ENCODE measurements at places on chromosomes 16 and 17. TPM values are rescaled to one million over a fixed set of nuclear protein-coding genes. Genes with fewer than 3 reads are reported as not detected.
A peak's percentile ranks its signal among the peaks of the same experiment; 100 is the strongest.

GRCh38 chr17:78374631-78375274, 3.7 kb upstream of the PGS1 start:
- H3K27me3 ChIP-seq = peaks cover 4% of the 10 kb centered on the region
- H3K27ac ChIP-seq = peak overlapping the region; percentile 99
- peaks cover 56% of the 10 kb centered on the region for H3K4me1 ChIP-seq
- peak overlapping the region; percentile 85 for H3K4me3 ChIP-seq
- DNase-seq = peak; percentile 54

DNA sequence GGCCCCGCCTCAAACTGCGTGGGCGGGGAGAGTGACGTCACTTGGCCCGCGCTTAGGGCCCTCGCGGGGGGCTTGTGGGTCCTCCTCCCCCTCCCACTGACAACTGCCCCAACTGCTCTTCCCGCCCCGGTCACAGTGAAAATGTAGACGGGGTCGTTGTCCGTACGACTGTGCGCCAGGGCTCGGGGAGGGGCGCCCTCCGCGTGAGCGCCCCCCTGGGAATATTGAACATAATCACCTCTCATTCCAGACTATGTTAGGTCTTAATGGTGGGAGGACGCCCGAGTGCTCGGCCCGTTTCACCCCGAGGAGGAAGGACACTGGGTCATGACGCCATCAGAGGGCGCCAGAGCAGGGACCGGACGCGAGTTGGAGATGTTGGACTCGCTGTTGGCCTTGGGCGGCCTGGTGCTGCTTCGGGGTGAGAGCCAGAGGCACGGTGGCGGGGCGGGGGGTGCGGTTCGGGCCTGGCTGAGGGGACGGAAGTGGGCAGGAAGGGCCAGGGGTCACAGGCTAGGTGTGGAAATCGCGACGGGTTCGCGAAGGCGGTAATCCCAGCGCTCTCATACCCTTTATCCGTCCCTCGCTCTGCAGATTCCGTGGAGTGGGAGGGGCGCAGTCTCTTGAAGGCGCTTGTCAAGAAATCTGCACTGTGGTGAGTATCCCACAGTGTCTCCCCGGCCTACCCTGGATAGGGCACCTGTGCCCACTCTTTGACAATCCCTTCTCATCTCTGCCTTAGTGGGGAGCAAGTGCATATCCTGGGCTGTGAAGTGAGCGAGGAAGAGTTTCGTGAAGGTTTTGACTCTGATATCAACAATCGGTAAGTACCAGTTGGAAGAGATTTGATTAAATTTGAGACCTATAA, at the start of gene ELP5:
Gene ELP5 (plus strand): TSS at position 40 of the 868 bp plus-strand sequence. CDS start 336 bp downstream, at position 376.
- H3K4me3 ChIP-seq = peak within 1 kb of the TSS; percentile 92
- H3K27ac ChIP-seq = peak within 1 kb of the TSS; percentile 100
- peaks cover 33% of the 10 kb centered on the region for H3K4me1 ChIP-seq
- no peaks in the 10 kb centered on the region for H3K27me3 ChIP-seq
- peaks cover 45% of the 10 kb centered on the region for H3K36me3 ChIP-seq
- peak; percentile 89 for DNase-seq

DNA sequence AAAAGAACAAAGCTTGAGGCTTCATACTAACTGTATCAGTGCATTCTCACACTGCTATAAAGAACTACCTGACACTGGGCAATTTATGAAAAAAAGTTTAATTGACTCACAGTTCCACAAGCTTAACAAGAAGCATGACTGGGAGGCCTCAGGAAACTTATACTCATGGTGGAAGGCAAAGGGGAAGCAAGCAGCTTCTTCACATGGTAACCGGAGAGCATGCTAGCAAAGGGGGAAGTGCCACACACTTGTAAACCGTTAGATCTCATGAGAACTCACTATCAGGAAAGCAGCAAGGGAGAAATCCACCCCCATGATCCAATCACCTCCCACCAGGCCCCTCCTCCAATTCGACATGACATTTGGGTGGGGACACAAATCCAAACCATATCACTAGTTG, 25.3 kb downstream of the CTRB2 start:
- H3K4me1 ChIP-seq = no peaks in the 10 kb centered on the region
- peaks cover 8% of the 10 kb centered on the region for H3K27me3 ChIP-seq
- no peak overlapping the region for H3K27ac ChIP-seq
- peaks cover 20% of the 10 kb centered on the region for H3K36me3 ChIP-seq

- H3K36me3 ChIP-seq = no peaks in the 10 kb centered on the region
- peak overlapping the region; percentile 30 for H3K4me3 ChIP-seq
- DNase-seq = no peak
- H3K27ac ChIP-seq = no peak overlapping the region
Measured at GRCh38 chr17:8072341-8072728, 15.2 kb downstream of the ALOX12B start.

DNA sequence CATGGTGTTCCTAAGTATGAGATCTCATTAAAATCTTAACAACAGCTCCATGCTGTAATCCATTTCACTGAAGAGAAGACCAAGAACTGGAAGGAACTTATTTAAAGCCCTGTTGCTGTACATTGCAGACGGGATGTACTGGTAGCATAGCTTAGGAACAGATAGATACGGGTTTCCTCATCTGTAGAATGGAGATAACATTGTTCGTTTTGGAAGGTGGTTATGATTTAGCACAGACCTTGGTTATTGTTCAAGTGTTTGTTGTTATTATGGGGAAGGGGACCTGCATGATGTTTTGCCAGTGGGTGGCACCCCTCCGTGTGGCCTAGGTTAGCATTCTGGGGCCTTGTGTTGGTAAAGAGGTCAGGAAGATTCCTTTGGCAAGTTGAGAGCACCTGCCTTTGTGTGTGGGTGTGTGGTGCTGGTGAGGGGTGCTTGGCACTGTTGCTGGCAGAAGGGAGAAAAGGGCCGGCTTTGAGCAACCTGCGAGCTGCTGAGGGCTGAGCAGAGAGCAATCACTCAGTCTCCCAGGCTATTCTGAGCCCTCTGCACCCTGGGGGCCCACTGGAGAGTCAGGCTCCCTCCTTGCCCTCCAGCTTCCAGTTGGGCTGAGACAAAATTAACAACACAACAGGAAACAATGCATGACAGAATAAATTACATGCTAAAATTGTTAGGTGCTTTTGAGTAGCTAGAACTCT, 2.3 kb downstream of the TAOK2 start:
- H3K4me1 ChIP-seq = peaks cover 34% of the 10 kb centered on the region
- H3K27me3 ChIP-seq = peaks cover 8% of the 10 kb centered on the region
- H3K27ac ChIP-seq = peak overlapping the region; percentile 93
- DNase-seq = no peak

DNA sequence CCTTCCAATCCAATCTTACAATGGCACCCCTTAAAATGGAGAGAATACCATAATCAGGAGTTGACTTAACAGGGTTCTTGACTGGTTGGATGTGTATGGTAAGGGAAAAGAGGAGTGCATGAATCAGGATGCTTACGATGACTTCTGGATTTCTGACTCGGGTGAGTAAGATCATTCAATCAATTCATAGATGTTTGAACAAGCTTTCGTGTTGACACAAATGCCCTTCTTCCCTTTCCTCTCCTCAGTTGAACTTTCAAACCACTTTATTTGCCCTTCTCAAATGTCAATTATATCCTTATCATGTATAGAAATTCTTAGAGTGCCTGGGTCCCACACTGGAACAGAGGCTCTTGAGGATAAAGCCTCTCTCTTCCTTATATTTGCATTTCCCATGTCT, 25.9 kb downstream of the ABCC12 start:
- no peak overlapping the region for H3K4me3 ChIP-seq
- DNase-seq = no peak
- peaks cover 5% of the 10 kb centered on the region for H3K36me3 ChIP-seq
- H3K4me1 ChIP-seq = peaks cover 45% of the 10 kb centered on the region
- peaks cover 4% of the 10 kb centered on the region for H3K27me3 ChIP-seq

MYH1 gene
- not detected for total RNA-seq

FBXO39 gene
- not detected for total RNA-seq

DNA sequence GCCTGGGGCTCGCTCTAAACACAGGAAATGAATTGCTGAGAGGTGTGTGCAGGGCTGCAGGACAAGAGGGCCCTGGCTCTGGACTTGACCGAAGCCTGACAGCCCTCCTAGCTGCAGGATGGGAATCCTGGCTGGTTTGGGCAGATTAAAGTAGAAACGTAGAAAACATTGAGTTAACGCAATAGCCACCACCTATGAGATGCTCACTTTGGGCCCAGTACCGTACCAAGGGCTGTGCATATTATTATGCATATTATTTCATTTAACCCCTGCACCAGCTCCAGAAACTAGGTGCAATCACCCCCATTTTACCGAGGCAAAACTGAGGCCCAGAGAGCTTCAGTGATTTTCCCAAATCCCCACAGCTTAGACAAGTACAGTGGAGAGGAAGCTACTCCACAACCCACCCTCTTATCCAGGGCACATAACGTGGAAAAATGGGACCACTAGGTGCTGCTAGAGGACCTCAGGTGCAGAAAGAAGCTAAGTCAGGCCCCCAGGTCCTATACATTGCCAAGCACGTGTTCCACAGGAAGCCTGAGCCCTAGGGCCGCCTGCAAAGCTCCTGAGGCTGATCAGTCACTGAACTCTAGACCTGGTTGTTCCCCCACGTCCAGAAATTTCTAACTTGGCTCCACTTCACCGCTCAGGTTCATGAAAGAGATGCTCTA, 79.2 kb downstream of the MYH11 start:
- no peak overlapping the region for H3K4me3 ChIP-seq
- H3K27ac ChIP-seq = no peak overlapping the region
- no peaks in the 10 kb centered on the region for H3K36me3 ChIP-seq
- peak; percentile 27 for DNase-seq

- peak; percentile 71 for DNase-seq
- no peak overlapping the region for H3K27ac ChIP-seq
- no peak overlapping the region for H3K4me3 ChIP-seq
- peaks cover 42% of the 10 kb centered on the region for H3K36me3 ChIP-seq
- H3K27me3 ChIP-seq = peaks cover 3% of the 10 kb centered on the region
Measured at GRCh38 chr17:40026816-40027613, 11.8 kb downstream of the CSF3 start.

CES5A gene
- total RNA-seq = not detected

CISD3 gene
- 37.8 TPM for total RNA-seq

DNA sequence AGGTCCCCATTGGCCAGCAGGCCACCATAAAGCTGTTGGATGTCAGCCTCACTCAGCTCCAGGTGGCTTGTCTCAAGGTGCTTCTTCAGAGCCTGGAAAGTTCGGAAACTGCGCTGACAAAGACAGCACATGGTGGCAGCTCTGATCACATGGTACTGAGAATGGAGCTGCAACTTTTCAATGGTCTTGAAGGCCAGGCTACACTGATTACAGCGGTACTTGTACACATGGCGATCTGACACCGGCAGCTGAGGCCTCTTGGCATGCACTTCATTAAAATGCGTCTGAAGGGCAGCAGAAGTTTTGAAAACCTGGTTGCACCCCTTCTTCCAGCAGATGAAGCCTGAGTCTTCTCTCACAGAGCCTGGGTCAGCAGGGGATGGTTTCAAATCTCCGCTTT, 249.7 kb downstream of the ZFHX3 start:
- peaks cover 73% of the 10 kb centered on the region for H3K36me3 ChIP-seq
- no peak overlapping the region for H3K27ac ChIP-seq
- no peak for DNase-seq
- no peaks in the 10 kb centered on the region for H3K4me1 ChIP-seq
- no peak overlapping the region for H3K4me3 ChIP-seq
- H3K27me3 ChIP-seq = no peaks in the 10 kb centered on the region

DNA sequence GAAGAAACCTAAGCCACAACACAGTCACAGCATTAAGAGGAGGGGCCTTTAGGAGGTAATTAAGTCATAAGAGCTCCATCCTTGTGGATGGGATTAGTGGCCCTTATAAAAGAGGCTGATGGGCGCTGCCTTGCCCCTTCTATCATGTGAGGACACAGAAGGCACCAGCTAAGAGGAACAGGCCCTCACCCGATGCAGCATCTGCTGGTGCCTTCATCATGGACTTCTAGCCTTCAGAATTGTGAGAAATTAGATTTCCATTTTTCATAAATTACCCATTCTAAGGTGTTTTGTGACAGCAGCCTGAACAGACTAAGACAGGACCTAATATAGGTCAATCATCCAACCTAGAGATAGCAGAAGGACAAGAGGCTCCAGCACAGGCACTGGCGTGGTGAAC, 120.8 kb downstream of the CDYL2 start:
- no peak for DNase-seq
- H3K4me3 ChIP-seq = no peak overlapping the region
- H3K36me3 ChIP-seq = peaks cover 6% of the 10 kb centered on the region
- no peaks in the 10 kb centered on the region for H3K27me3 ChIP-seq
- H3K27ac ChIP-seq = no peak overlapping the region
- peaks cover 50% of the 10 kb centered on the region for H3K4me1 ChIP-seq

HOXB2 gene
- total RNA-seq = not detected

PIK3R5 gene
- not detected for total RNA-seq

SPN gene
- total RNA-seq = 0.12 TPM

DNA sequence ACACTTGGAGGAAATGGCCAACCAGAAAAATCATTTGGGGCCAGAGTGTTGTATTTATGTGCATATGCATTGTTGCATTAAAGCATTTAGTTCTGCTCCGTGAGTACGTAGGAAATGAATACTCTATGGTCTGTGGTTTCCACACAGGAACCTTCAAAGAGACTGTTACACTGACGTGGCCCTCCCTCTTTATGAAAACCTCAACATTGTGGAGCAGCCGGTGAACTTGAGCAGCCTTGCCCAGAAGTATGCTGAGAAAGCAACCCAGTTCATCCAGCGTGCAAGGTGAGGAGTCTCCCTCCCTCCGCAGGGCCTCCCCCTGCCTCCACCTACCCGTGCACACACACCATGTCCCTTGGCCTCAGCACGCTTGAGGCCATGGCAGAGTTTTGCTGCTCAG, 65.2 kb downstream of the ARSG start:
- peaks cover 4% of the 10 kb centered on the region for H3K27me3 ChIP-seq
- no peak overlapping the region for H3K27ac ChIP-seq
- no peaks in the 10 kb centered on the region for H3K36me3 ChIP-seq
- H3K4me3 ChIP-seq = no peak overlapping the region
- H3K4me1 ChIP-seq = peaks cover 32% of the 10 kb centered on the region
- no peak for DNase-seq

KRTAP4-1 gene
- not detected for total RNA-seq

GRCh38 chr16:30491744-30492308, 19.3 kb downstream of the ITGAL start:
- H3K27ac ChIP-seq = no peak overlapping the region
- peaks cover 10% of the 10 kb centered on the region for H3K27me3 ChIP-seq
- peaks cover 10% of the 10 kb centered on the region for H3K4me1 ChIP-seq
- no peaks in the 10 kb centered on the region for H3K36me3 ChIP-seq
- no peak overlapping the region for H3K4me3 ChIP-seq
- peak; percentile 76 for DNase-seq

DNA sequence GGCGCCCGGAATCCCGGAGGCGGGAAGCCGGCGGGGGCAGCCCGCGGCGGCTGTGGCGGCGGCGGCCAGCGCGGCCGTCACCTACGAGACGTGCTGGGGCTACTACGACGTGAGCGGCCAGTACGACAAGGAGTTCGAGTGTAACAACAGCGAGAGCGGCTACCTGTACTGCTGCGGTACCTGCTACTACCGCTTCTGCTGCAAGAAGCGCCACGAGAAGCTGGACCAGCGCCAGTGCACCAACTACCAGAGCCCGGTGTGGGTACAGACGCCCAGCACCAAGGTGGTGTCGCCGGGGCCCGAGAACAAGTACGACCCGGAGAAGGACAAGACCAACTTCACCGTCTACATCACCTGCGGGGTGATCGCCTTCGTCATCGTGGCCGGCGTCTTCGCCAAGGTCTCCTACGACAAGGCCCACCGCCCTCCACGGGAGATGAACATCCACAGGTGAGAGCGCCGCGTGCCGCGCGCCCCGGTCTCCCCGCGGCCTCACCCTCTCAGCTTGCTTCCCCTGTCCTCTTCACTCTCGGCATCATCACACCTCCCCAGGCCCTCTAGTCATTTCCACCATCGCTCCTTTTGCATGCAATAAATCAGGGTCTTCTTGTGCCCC, 706 bp downstream of the SHISA6 start:
- no peak overlapping the region for H3K4me3 ChIP-seq
- H3K27ac ChIP-seq = no peak overlapping the region
- H3K4me1 ChIP-seq = no peaks in the 10 kb centered on the region
- peaks cover 5% of the 10 kb centered on the region for H3K27me3 ChIP-seq

APOBR gene
- not detected for total RNA-seq
